ENCODE measurements at places on chromosomes 11 and 22.

DNA sequence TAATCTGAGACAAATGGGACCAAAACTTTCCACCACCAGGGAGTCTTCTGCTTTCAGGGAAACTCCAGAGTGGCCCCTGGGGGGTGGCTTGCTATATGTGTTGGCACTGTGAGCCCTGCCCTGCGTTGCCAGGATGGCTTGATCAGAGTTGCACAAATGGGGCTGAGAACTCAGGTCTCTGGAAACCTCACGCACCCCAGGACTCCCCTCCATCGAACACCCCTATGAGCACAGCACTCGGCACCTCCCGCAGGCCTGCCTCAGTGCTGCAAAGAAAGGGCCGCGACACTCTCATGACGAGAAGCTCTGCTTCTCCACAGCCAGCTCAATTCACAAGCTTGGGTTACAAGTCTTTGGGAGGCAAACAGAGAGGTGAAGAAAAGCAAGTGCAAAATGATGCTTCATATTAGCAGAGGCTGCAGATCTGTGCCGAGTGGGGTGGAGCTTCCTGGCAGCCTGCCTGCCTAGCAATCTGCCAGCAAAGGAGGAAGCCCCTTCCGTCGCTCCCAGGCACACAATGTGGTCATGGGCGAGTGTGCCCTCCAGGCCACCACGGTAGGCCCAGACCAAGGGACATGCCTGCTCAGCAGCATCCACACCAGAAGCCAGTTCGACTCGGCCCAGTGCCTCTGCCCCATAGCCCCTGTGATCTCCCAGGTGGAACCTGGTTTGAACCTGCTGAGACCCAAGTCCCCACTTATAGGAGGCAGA, 55.7 kb downstream of the MYH9 start:
- no peak for DNase-seq

- no peak for DNase-seq
Measured at GRCh38 chr11:33930317-33931021, 38.6 kb upstream of the LMO2 start.

DNA sequence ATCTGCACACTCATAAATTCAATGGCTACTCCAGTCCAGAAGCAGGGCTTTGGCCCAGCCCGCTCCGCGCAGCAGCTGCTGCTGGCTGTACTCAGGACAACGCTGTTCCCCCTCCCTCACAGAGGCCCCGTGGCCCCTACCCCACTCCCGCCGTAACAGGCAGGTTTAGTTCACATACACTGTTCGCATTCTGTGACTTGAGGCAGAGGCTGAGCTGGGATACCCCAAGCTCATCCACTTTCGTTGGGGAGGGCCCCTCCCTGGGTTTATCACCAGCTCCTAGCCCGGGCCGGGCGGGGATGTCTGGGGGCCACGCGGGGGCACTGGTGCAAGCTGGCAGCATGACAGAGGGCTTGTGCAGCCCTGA, 52.4 kb downstream of the SYT13 start:
- no peak for DNase-seq

DNA sequence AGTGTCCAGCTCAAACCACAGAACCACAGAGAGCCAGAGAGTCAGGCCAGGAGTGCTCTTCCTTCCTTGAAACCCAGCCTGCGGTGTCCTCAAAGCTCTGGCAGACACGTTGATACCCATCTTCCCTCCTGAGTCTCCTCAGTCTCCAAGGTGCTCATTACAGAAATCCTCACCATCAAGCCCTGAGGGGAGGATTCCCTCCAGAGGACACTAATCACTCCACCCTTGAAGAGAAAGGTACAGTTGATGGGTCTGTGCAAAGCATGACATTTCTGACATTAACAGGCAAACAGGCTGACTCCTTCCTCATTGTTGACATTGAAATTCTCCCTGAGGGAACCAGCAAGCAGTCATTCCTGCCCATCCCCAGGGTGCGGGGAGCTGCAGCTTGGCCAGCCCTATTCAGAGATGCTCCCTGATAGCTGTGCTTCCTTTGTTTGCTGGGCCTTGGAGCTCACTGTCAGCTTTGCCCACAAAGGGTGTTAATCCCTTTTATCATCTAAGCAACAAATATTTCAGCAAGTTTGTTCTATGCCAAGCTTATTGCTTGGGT, 101.7 kb upstream of the CSNK2A3 start:
- no peak for DNase-seq

DNA sequence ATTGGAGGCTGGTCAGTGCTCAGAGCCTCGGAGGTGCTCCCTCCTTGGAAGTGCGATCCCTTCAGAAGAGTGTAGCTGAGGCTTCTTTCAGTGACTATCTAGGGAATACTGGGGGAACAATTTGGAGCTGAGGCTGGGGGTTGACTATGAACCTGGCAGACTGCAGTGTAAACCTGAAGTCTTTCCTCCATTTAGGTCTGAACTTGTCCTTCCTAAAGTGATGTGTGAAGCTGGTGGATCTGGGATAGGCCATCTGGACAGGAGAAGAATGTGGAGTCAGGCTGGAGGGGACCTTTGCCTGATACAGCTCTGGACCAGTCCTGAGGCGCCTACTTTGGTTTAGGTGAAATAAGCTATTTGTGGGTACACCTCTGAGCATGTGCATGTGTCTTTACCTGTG, 3.5 kb upstream of the INSC start:
- no peak for DNase-seq

DNA sequence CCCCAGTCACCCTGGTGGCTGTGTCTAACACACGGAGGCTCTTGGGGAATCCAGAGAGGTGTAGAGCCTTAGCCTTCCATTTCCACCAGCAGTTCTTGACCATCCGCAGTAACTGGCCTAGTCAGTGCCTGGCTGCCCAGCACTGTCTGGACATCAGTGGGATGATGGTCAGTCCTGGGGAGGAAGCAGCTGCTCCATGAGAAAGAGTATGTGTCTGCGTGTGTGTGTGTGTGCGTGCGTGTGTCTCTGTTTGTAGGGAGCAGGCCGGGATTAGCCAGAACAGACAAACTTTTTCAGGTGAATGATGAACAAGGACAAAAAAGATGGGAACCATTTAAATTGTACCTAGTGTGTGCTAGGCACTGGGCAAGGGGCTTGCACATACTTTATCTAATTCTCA, 109.3 kb upstream of the SYT13 start:
- no peak for DNase-seq

GRCh38 chr11:110069158-110069737, 23.9 kb upstream of the ZC3H12C start:
- DNase-seq = no peak

DNA sequence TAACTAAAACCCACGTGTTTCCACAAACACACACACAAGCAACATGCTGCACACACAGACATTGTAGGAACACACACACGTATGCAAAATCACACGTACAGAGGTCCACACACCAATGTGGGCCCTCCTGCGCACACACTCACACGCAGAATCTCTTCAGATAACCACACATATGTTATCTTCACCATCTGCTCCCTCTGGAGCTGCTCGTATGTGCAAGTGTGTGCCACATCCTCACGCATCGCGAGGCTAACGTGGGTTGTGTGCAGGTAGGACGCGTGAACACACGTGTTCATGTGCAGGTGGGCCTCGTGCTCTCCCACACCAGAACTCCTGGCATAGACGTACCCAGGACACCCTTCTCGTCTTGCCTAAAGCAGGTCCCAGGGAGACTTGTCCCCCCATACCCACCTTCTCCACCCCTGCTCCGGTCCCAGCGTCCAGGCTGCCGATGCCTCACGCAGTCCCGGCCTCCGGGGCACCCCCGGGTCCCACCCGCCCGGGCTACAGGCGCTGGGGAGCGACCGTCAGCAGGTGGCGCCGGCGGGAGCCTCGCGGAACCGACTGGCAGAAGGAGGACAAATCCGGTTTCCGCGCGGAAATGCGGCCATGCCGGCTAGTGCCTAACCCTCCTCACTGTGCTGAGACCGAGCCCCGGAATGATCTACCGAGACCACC, 10.3 kb upstream of the IGSF9B start:
- DNase-seq = peak; percentile 70

GRCh38 chr11:83862691-83863090, 576.5 kb upstream of the CCDC90B start:
- no peak for DNase-seq

DNA sequence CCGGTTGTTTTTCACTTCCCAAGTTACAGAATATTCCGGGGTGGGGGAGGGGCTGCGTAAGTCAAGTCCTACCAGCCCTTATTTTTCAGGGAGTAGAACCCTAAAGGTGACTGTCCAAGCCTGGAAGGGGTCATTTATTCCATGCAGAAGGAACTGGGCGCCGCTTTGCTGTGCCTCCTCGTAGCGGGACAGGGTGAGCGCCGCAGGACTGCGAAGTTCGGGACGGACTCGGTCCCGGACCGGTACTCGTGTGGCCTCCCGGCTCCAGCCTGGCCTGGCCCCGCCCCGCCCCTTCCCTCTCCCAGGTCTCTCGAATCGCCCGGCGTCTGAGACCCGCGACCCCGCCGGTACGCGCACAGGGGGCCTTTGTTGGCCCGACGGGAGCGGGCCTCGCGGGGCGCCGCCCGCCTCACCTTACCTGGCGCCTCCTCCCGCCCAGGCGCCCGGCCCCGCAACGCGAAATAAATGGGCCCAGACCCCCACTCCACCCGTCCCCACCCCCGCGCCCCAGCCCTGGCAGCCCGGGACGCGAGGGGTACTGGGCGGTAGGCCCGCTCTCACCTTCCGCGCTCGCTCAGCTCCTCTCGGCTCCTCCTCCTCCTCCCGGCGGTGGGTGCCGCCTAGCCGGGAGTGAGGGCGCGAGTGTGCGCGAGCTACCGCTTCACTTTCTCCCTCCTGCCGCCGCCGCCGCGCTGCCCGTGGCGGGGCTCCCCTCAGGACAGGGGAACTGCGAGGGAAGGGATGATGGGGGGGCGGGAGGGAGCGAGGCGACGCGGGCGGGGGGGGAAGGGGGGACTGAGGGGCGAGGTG, 698 bp downstream of the PAK1 start:
- peak; percentile 71 for DNase-seq

Data from stimulated activated effector memory CD8-positive, alpha-beta T cell treated with anti-CD3 and anti-CD28 coated beads, Interleukin-12 subunit alpha, Interleukin-12 subunit beta, amount 100 ng/mL, for 72 hours (primary cell).